ENCODE measurements at places on chromosomes 6 and 20. TPM values are rescaled to one million over a fixed set of nuclear protein-coding genes. Genes with fewer than 3 reads are reported as not detected.

The IPCEF1 gene
- 1.6 TPM for total RNA-seq

The OR2H1 gene
- total RNA-seq, result not detected

The PTPRT gene
- total RNA-seq, result not detected

The GLP1R gene
- not detected for total RNA-seq

The RNF144B gene
- 11.4 TPM for total RNA-seq

The HDGFL1 gene
- total RNA-seq, result not detected

GRCh38 chr6:136173519-136174507, 76.3 kb downstream of the MTFR2 start:
- no peak for DNase-seq

DNA sequence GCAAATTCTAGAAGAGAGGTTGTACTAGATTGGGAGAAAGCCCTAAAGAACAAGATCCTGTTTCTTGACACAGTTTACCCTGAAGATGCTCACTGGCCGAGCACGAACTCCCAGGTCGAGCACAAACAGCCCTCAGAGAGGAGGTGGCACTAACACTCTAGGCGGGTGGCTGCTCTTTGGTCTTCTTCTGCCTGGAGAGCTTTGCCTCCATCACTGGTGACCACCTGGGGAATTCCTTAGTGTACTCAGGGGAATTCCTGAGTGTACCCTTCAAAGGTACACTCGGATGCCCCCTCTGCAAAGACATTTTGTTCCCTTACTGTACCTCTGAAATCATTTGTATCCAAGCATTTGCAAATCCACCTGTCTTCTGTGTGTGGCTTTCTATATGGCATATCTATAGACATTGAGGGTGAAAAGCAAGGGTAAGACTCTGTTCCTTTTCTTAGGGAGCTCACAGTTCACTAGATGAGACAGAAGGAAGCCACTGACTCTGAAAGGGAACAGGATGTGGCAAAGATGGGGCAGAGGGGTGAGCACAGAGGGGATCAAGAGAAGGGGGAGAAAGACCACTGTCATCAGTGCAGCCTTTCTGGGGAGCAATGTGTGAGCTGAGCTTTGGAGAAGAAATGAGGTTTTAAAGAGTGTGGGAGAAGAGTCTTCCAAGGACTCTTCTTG, 169.8 kb upstream of the PROKR2 start:
- DNase-seq, result no peak

DNA sequence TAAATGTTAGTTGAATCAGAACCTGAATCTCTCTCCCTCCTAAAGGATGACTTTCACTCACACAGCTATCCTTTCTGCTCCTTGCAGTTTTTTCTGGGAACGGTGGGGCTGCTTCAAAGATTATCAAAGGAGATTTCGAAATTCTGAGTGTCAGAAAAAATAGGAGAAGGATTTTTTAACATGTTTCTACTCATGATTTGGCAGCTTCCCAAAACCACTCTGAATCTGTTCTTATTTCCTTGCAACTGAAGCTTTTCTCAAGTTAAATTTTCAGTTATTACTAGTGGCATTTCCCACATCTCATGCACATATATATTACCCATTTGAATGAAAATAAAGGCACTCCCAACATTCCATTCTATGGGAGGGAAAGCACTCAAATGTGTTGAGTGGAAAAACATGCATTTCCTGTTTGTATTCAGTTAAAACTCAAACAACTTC, 123.6 kb downstream of the LCA5 start:
- DNase-seq, result no peak

GRCh38 chr20:37261714-37262113, at the start of gene GHRH:
Gene GHRH, minus strand, starts transcription at chr20:37261814. Its CDS starts 4,925 bp downstream, at chr20:37256889.
- DNase-seq, result no peak

DNA sequence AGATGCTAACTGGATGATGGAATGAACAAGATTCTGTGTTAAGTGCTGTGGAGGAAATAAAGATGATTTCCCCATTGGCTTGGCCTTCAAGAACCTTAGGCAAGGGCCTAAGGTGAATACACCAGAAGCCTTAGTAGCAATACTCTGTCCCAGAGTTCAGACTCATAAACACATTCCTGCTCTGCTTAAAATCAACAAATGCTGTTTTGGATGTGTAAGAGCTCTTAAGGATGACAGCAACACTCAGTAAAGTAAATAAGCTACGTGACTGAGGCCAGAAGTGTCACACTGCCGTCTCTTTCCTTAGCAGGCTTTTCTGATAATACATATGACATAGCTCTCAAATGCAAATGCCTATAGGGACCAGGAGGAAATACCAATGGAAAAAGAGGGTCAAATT, 90.6 kb downstream of the EYA2 start:
- no peak for DNase-seq

- DNase-seq, result no peak
These were observed 15.5 kb downstream of the CCDC167 start for GRCh38 chr6:37483917-37484785.

GRCh38 chr6:142802124-142802523, 142.9 kb downstream of the HIVEP2 start:
- no peak for DNase-seq

DNA sequence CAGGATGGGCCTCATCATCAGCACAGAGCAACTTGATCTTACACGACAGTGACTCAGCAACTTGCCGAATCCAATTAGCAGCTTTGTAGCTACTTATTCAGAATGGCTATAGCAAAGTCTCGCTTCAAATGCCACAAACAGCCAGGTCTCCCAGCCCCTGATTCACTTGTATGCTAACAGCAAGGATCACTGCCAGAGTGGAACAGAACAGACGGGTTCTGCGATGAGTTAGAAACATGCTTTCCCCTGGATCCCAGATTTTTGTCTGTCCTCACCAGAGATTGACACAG, 254.4 kb downstream of the NRN1 start:
- no peak for DNase-seq

DNA sequence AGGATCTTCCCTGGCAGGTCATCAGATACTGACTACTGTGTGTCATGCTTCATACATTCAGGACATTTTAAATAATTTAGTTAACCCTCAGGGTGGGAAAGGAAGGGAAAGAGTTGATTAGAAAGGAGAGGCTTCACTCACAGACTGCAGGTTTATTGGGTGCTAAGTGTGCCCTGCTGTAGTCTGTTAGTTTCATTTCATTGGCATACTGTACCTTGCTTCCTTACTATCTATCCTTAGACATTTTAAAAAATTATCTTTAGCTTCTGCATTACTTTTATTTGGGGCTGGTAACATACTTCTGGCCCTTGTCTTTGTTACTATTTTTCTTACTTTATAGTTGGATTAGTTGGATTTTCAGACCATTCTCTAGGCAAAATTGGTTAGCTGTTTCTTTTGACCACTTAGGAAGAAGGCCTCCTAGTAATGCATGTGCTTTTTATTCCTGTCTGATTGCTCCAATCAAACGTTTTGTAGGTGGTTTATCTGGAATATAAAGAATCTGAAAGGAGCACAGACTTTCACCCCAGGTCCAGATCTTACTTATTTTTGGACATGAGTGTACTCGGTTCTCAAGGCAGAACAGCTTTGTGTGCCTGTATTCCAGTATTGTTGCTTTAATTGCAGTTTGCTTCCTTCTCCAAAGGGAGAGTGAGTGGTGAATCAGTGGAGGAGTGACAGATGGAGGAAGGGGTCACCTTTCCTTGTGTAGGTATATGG, 82.7 kb upstream of the PRDM1 start:
- DNase-seq, result no peak

DNA sequence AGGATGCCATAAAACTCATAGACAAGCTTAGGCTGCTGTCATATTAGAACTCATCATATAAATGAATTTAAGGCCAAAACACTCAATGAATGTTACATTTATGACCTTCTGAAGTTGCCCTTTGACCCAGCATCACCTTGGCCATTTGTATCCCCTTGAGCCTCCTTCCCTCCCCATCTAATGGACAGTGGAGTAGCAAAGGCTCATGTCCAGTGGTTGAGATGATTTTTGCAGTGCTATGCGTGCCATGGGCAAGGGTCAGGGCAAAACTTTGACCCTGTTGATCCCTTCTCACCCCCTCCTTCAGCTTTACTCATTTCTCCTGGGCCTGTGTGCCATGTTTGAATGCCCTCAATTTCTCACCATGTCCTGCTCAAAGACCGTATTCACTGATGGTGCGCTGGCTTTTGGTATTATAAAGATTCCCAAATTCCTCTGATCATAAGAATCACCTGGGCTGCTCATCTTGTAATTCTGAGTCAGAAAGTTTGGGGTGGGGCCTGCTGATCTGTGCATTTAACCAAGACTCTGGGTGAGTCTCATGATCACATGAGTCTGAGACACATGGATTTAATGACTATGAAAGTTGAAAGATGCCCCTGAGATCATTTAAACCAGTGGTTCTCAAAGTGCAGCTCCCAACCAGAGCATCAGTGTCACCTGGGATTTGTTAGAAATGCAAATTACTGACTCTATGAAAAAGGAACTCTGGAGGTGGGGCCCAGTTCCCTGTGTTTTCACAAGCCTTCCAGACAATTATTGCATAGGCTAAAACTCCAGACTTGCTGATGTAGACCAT, 57.5 kb upstream of the IL20RA start:
- no peak for DNase-seq

DNA sequence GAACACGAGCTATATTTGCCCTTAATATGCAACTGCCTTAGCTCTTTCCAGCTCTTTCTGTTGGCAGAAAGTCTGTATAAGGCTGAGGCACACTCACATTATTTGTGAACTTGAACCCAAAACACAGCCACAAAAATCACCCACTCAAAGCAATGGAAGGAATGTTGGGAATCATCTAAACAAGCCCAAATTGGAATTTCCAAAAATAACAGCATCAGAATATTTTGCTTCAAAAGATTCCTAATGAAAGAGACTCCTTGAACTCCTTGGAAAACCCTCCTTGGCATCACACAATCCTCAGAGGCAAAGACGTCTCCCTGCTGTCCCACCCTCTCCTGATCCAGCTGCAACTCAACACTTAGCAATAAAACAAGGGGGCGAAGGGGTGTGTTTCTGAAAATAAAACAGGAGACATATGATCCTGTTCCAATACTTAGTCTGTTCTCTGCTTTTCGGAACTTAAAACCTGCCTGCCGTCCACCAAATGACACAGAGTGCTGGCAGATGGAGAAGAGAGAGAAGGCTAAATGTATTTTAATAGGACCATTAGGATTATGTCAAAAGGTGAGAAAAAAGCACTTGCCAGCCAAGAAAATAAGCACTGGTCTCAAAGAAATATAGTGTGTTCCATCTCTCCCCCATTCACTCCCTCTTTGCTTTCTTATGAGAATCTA, 320.7 kb upstream of the JARID2 start:
- no peak for DNase-seq

- DNase-seq, result no peak
These were observed 137.3 kb downstream of the CCDC170 start for GRCh38 chr6:151630991-151631655.

DNA sequence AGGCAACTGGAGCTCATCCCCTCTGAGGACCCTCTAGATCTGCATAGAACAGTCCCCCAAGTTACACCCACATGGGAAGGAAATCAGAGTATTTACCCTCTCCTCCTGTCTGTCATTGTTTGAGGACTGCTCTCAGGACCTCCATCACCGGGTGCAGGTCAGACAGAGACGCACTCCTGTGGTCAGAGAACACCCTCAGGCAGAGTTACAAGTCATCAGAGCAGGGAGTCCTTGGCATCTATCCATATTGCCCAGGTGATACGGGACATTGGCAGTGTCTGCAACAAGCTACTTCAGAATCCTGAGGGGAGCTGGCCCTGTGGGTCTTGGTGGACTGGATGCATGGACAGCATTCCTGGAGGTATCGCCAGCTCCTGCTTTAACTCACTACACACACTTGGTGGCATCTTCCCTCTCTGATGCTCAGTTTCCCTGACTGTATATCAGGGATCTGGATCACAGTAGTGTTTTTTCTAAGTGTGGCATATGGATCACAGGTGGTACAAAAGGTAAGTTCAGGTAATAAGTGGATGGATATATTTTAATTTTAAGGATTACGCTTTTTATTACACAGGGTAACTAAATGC, 15.1 kb upstream of the ISM1 start:
- no peak for DNase-seq

GRCh38 chr6:168383062-168383854, 57.7 kb upstream of the SMOC2 start:
- no peak for DNase-seq

DNA sequence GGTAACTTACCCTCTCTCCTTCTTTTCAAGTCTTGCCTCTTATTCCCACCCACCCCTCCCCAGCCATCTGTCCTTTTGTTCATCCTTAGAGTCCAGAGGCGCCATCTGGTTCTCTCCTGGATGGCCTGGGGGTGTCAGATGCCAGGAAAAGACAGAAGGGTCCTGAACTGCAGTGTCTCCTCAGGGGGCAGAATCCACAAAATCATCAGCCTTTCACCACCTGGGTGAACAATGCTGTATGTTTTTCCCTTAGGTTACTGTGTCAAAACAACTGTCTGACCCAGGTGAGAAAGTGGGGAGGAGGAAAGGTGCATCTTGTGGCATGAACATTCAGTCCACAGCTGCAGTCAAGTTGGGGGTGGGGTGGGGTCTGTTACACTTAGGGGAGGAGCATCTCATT, 47.9 kb upstream of the FYN start:
- no peak for DNase-seq

- no peak for DNase-seq
These were observed 29.5 kb upstream of the ELOVL5 start for GRCh38 chr6:53378208-53378607.

GRCh38 chr6:111850295-111850937, 22.8 kb downstream of the FYN start:
- no peak for DNase-seq

DNA sequence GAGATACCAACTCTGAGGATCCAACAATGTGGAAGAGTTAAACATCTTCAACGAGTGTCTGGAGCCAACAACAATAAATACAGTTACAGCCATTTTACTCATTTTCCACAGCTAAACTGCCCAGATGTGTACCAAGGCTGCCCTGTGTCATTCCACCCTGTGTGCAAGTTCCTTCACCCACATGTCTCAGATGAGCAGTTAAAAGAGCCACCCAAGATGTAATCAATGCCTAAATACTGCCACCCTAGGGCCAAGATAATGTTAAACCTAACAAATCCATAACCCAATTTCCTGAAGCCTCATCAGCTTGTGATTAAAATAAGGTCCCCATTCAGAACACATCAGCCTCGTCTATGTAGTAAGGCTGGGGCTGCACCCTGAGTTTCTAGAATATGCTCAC, 59.9 kb downstream of the GMDS start:
- DNase-seq, result no peak

- no peak for DNase-seq
These were observed 422.9 kb upstream of the PLCB4 start for GRCh38 chr20:8646033-8646441.

- DNase-seq, result peak; percentile 70
These were observed 103.5 kb downstream of the GJA10 start for GRCh38 chr6:89997456-89998445.

All from esophagus muscularis mucosa (tissue), 4 donors.